ENCODE measurements at places on chromosomes 4 and X.

- DNase-seq, result no peak
These were observed 21.9 kb upstream of the ARHGAP10 start for GRCh38 chr4:147709999-147710398.

- no peak for DNase-seq
These were observed 136.2 kb upstream of the RPL34 start for GRCh38 chr4:108484187-108484586.

- DNase-seq, result no peak
These were observed 2394.2 kb upstream of the AGA start for GRCh38 chr4:179836179-179837075.

- DNase-seq, result no peak
These were observed 52.8 kb downstream of the TBC1D14 start for GRCh38 chr4:6962211-6963041.

- DNase-seq, result no peak
These were observed 1.2 kb upstream of the EFHC2 start for GRCh38 chrX:44344687-44345086.

GRCh38 chrX:138723301-138723700 lies 11.8 kb upstream of the FGF13 start:
- no peak for DNase-seq

All from esophagus squamous epithelium (tissue), 5 donors.